Activated naive CD8-positive, alpha-beta T cell treated with anti-CD3 and anti-CD28 coated beads, Interleukin-2, amount 10 ng/mL, durations not matched to agents 7 days and 5 days (primary cell): ENCODE measurements at places on chromosomes 2 and 18. TPM values are rescaled to one million over a fixed set of nuclear protein-coding genes. Genes with fewer than 3 reads are reported as not detected.

DNA sequence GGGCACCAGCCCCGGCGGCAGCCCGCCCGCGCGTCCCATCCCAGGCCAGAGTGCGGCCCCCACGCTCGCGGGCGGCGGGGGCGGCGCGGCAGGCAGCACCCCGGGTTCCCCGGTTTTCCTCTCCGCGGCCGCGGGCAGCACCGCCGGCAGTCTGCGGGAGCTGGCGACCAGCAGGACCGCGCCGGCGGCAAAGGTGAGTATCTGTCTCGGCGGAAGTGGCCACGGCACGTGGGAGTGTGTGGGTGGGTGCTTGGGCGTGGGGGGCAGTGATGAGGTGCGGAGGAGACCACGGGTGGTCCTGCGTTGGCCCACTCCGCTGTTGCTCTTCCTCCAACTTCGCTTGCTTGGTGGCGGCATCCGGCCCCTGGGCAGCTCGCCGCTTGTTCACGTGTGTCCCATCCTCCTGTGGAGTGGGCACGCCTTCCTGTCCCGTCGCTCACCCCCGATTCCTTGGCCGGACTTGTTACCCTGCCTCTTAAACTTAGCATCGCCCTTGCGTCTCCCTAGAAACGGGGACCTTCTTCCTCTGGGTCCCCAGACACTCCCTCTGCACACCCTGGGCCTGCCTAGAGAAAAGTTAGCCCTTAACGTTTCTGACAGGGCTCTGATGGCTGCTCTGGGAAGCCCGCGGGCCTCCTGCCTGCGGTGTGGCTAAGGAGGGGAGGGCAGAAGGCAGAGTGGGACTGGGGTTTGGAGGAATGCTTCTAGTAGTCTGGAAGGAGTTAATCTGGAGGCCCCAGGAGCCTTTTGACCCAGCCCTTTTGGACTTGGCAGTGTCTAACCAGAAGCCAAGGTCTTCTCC is 1.1 kb downstream of the SH3RF3 start:
- DNase-seq, result peak; percentile 56

- no peak for DNase-seq
Observed at GRCh38 chr2:69007603-69008002, 5.4 kb upstream of the ANTXR1 start.

- no peak for DNase-seq
Observed at GRCh38 chr2:79876430-79876829, 363.6 kb downstream of the CTNNA2 start.

DNA sequence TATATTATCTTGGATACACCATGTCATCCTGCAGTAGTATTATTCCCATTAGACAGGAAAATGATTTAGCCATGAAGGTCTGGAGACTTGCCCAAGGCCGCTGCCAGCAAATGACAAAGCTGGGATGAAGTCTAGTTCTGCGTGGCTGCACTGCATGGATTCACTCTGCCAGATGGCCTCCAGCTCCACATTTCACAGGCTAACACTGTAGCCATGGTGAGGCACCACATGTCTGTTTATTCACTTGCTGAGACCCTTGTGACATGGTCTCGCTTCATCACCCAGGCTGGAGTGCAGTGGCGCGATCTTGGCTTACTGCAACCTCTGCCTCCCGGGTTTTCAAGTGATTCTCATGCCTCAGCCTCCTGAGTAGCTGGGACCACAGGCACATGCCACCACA is 31.5 kb upstream of the SCG2 start:
- no peak for DNase-seq

Gene CDH20
- total RNA-seq, result 0.17 TPM

Gene C2orf72
- 0.47 TPM for total RNA-seq

Gene POTEC
- not detected for total RNA-seq
